ENCODE measurements at places on chromosomes 3 and 15.
A peak's percentile ranks its signal among the peaks of the same experiment; 100 is the strongest.

DNA sequence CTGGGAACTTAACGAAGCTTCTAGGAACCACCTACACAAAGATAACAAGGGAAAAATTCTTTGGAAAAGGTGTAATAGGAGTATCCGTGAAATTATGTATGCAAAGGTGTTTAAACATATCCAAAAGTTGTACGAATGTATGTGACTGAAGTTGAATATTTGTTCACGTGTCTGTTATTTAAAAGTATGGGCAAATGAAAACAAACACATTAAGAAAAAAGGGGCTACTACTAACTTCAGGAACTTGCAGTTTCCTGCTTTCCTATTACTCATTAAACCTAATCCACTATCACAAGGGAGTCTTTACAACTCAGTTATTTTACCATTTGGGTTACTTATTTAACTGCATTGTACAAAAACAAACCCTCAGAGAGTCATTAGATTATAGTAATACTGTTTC lies 33.9 kb upstream of the GRAMD1C start:
- DNase-seq: no peak

DNA sequence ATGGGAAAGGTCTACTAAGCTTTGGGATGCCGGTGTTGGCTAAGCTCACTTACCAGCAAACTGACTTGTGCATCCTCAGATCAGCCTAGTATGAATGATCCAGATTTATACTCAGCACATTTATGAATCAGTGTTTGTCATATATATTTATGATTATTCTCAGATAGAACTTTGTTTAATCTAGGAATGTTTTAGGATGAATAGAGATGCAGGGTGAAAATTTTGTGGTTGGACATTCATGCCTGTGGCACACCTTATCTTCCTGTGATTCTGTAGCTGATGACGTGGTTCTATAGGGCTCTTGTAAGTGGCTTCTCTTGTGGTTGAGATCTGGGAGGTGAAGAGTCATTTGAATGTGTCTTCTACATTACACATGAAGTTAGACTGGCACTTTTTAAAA lies 11.4 kb downstream of the CDIN1 start:
- DNase-seq: no peak

- DNase-seq: peak; percentile 67
These were observed 2.8 kb downstream of the ABHD2 start for GRCh38 chr15:89090791-89091626.

DNA sequence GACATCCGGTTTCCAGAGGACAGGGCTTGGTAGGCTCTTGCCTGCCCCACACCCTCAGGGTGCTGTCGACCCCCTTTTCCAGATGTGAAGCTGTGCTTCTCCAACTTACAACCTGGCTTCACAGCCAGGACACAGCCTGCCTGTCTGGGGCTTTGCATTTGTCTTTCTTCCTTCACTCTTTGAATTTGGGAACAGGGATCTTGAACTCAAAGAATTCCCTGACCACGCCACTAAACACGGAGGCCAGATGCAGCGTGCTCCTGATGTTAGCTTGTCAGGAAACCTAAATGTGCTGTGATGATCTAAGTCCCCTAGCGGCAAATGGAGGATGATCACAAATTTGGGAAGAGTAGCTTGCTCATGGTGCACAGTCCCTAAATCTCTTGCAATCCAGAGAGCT lies 244.8 kb upstream of the RGMA start:
- no peak for DNase-seq

DNA sequence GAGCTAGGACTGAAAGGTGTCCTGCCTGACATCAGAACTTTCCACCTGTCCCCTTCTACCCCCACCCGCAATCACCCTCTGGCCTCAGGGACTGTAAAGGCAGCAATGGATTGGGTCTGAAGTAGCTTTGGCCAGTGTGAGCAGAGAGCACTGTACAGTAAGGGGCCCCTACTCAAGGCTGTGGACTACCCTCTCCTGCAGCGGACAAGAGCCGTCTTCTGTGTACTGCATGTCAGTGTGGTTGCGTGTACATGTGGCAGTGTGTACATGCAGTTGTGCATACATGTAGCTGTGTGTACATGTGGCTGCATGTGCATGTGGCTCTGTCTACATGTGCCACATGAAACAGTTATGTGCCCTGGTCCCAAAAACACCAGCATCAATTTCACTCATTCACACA lies 205.9 kb upstream of the LINGO1 start:
- no peak for DNase-seq

- no peak for DNase-seq
These were observed 246.4 kb downstream of the ZNF621 start for GRCh38 chr3:40771112-40771511.

DNA sequence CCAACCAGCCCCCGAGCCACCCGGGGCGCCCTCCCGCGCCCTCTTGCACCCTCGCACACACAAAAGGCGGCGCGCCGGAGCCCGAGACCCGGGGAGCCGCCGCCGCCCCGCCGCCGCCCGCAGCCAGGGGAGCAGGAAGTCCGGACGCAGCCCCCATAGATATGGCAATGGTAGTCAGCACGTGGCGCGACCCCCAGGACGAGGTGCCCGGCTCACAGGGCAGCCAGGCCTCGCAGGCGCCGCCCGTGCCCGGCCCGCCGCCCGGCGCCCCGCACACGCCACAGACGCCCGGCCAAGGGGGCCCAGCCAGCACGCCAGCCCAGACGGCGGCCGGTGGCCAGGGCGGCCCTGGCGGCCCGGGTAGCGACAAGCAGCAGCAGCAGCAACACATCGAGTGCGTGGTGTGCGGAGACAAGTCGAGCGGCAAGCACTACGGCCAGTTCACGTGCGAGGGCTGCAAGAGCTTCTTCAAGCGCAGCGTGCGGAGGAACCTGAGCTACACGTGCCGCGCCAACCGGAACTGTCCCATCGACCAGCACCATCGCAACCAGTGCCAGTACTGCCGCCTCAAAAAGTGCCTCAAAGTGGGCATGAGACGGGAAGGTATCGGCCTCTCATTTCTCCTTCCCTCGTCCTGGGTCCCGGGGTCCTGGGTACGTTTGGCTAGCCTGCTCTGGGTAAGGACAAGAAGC lies 1.6 kb downstream of the NR2F2 start:
- no peak for DNase-seq
